ENCODE measurements at places on chromosomes 7 and 10. TPM values are rescaled to one million over a fixed set of nuclear protein-coding genes. Genes with fewer than 3 reads are reported as not detected.
A peak's percentile ranks its signal among the peaks of the same experiment; 100 is the strongest.

DNA sequence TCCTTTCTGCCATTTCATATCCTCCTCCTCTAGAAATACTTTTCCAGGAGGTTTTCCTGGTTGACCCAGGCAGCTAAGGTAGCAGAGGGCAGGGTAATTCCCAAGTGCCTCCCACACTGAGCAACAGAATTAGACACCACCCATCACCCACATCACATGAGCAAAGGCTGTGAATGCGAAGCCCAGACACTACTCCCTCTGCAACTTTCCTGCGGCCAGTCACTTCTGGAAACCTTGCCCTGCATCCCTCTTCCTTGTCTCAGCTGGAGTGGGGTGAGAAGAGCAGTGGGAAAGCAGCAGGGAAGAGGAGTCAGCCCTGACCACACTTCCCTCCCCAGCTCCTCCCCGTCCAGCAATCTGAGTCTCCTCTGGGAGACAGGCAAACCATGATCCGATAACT, 15.2 kb downstream of the TMEM176B start:
- peaks cover 4% of the 10 kb centered on the region for H3K4me1 ChIP-seq
- H3K27ac ChIP-seq: no peak overlapping the region
- no peak overlapping the region for H3K4me3 ChIP-seq
- H3K36me3 ChIP-seq: no peaks in the 10 kb centered on the region

DNA sequence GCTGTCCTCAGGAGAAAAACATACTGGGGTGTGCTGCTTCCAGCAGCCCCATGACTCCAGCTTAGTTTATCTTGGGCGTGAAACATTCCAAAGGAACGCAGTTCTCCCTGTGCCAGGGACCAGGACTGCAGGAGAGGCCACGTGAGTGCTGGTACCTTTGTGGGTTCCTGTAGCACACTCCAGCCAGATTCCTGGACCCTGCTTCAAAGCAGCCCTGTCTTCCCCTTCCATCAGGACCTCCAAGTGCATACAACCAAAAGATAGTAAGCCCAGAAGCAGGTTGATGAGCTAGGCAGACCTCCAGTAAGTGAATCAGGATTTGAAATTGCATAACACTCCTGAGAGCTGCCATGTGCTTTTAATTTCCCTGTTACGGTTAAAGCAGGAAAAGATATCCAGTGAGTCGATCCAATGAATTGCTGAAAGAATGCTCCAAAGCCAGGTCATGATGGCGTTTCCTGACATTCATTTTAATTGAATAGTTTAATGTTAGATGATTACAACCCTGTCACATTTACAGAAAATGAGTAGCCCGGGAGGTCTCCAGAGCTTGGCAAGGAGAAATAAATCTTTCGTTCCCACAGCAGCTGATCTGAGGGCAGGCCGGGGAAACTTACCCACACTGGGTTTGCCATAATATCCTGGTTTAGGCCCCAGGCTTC, 38.9 kb upstream of the CPXM2 start:
- no peaks in the 10 kb centered on the region for H3K27me3 ChIP-seq
- H3K36me3 ChIP-seq: no peaks in the 10 kb centered on the region
- peak; percentile 17 for DNase-seq
- no peak overlapping the region for H3K4me3 ChIP-seq
- H3K4me1 ChIP-seq: no peaks in the 10 kb centered on the region

GRCh38 chr7:22627136-22627535, 99.9 kb upstream of the IL6 start:
- no peaks in the 10 kb centered on the region for H3K4me1 ChIP-seq
- no peak overlapping the region for H3K27ac ChIP-seq
- no peaks in the 10 kb centered on the region for H3K27me3 ChIP-seq
- DNase-seq: no peak
- H3K36me3 ChIP-seq: no peaks in the 10 kb centered on the region

- H3K27me3 ChIP-seq: no peaks in the 10 kb centered on the region
- H3K4me3 ChIP-seq: no peak overlapping the region
- H3K4me1 ChIP-seq: no peaks in the 10 kb centered on the region
- no peak for DNase-seq
- H3K27ac ChIP-seq: no peak overlapping the region
These were observed 1198.6 kb downstream of the GATA3 start for GRCh38 chr10:9253121-9253520.

DNA sequence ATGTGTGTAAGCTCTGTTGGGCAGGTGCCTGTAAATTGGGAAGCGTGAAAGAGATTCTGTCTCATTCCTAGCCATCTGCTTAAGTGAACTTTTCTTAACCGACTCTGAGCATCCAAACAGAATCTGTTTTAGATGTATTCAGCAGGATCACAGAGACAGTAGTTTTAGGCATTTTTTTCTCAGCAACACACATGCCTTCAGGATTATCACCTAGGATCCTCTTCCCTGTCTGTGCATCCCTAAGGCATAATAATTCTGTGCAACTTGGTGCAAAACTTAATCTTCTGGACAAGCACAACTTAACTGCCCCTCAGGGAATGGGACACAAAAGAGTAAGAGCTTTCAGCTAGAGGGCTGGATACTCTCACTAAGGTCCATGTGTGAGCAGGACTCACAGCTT, 284.8 kb downstream of the C7orf25 start:
- no peaks in the 10 kb centered on the region for H3K27me3 ChIP-seq
- no peaks in the 10 kb centered on the region for H3K4me1 ChIP-seq
- H3K27ac ChIP-seq: no peak overlapping the region
- H3K36me3 ChIP-seq: no peaks in the 10 kb centered on the region
- no peak overlapping the region for H3K4me3 ChIP-seq

DNA sequence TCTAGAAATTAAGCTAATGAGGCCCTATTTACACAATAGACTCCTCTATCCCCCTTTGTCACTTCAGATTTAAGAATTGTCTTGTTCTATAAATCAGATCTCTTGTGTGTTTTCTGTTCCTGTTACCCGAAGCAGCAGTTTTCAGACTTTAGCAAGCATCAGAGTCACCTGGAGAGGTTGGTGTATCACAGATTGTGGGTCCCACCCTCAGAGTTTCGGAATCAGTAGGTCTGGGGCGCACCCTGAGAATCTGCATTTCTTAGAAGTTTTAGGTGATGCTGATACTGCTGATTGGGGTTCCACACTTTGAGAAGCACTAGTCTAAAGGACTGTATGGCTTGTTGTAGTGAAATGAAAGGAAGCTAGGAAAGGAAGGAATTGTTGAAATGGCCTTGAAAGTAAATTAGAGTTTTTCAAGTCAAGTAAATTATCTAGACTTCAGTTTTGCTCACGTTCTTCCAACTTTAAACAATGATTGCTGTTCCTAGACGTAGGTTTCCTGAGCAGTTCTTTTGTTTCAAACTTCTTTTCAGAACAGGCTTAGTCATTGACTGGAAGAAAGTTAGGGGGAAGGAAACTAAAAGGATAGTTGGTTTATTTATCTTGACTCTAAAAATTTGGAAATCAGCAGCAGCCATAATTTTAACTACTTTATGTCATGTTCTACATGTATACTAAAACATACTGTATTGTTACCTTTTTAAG, 15.7 kb downstream of the BPGM start:
- H3K27me3 ChIP-seq: no peaks in the 10 kb centered on the region
- peaks cover 14% of the 10 kb centered on the region for H3K36me3 ChIP-seq
- no peak overlapping the region for H3K27ac ChIP-seq

GRCh38 chr7:25187932-25188331, 40.4 kb downstream of the NPVF start:
- DNase-seq: no peak
- no peak overlapping the region for H3K27ac ChIP-seq
- no peaks in the 10 kb centered on the region for H3K4me1 ChIP-seq
- no peaks in the 10 kb centered on the region for H3K27me3 ChIP-seq
- no peak overlapping the region for H3K4me3 ChIP-seq

DNA sequence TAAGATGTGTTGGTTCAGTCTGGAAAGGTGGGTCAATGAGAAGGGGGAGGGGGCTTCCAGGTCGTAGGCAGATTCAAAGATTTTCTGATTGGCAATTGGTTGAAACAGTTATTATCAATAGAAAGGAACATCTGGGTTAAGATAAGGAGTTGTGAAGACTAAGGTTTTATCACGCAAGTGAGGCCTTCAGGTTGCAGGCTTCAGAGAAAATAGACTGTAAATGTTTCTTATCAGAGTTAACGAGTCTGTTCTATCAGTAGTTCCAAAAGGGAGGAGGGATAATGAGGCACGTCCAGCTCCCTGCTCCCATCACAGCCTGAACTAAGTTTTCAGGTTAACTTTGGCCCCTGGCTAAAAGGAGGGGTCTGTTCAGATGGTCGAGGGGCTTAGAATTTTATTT, 11.1 kb upstream of the CFAP46 start:
- no peak overlapping the region for H3K27ac ChIP-seq
- H3K36me3 ChIP-seq: no peaks in the 10 kb centered on the region
- no peak overlapping the region for H3K4me3 ChIP-seq
- DNase-seq: no peak
- peaks cover 13% of the 10 kb centered on the region for H3K27me3 ChIP-seq

Gene CCSER2
- 39.8 TPM for total RNA-seq

Gene LRRC17
- not detected for total RNA-seq

Gene UCMA
- not detected for total RNA-seq

Gene EEPD1
- 54.7 TPM for total RNA-seq
